ENCODE measurements at places on chromosomes 7 and 10.
A peak's percentile ranks its signal among the peaks of the same experiment; 100 is the strongest.

GRCh38 chr10:116470768-116471415 is 43.2 kb downstream of the PNLIPRP3 start:
- DNase-seq, result no peak

- no peak for DNase-seq
Measured at GRCh38 chr7:10300577-10300976, 673.1 kb upstream of the PHF14 start.

DNA sequence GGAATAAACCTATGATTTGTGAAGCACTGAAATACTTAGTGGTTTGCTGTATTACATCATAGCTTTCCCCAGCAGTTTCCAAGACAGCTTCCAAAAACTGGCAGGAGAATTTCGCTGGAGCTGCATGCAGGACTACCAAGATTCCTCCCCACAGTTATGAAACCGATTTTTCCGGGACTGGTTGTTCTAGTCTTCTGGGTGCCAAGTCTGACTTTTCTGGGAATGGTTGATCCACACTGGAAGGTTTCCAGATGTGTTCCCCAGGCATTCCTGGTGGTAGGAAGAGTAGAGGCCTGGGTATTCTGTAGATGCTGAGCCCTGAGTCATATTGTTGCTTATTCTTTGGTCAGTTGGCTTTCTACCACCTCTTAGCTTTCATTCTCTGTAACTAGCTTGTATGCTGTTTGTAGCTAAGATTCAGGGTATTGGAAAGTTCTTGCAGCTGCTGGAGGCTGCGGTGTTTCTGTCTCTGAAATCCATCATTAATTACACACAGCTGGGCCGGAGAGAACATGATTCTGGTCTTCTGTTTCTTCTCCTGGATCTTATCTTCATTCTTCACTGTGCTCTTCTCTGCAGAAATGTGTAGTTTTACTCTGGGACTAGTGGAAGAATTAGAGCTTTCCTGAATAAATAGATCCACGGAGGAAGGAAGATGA is 6.3 kb downstream of the ABCC2 start:
- DNase-seq, result no peak

GRCh38 chr10:67492317-67493019 is 203.5 kb downstream of the CTNNA3 start:
- peak; percentile 62 for DNase-seq

DNA sequence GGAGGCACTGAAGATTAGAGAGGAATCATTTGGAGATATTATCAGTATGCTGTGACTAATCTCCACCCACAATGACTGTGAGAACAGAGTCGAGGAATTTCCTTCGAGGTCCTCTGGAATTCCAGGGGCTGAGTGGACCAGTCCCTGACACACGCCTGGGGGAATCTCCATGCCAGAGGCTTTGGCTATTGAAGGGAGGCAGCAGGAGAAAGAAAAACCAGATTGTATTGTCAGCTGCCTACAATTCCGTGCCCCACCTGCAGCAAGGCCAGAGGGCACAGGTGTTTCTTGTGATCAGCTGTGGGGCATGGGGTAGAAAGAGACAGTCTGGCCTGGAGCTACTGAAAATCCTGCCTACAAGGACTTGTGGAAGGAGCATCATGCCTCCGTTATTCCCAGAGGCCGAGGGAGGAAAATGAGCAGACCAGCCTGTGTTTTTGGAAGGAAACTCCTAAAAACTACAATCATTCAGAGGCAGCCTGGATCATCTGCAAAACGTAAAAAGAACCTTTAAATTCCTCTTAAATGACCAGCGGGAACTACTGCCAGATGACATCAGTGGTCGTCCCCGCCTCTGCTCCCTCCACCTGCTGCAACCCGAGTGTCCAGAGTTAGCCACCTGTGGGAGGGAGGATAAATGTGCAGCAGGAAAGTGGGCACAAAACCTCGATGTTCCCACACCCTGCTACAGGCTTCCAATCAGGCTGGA is 25.4 kb upstream of the ANK3 start:
- no peak for DNase-seq
